B cell (primary cell): ENCODE measurements at places on chromosomes 7 and 10.

GRCh38 chr10:5710859-5711258 lies 26.2 kb downstream of the TASOR2 start:
- no peak for DNase-seq

DNA sequence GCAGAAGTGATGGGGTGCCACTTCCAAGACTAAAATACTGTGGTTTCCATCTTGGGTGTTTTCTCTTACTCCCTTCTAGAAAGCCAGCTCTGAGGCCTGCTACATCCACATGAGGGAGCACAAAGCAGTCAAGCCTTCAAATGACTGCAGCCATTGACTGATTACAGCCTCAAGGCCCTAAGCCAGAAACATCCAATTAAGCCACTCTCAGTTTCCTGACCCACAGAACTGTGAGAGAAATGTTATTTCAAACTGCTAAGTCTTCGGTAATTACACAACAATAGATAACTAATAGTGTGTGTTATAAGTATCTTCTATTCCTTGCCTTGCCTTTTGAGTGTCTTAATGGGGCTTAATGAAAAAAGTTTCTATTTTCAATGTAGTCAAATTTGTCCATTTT lies 24.8 kb downstream of the BRAF start:
- DNase-seq = no peak

DNA sequence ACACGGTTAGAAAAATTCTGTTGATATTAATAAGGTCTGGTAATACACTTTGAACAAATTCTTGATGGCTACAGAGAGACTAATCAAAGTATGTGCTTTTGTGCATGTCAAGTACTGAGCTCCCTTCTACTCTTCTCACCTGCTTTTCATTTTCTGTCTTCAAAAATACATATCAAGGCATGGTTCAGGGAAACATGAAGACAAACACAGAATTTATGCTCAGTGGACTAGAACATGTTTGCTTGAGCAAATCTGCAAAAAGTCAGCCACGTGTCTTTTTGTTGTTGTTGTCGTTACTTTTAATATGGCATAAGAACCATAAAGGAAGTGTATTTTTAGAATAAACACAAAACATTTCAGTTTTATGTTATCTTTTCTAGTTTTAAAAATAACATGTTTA lies 21.9 kb downstream of the CDK13 start:
- DNase-seq = peak; percentile 54

DNA sequence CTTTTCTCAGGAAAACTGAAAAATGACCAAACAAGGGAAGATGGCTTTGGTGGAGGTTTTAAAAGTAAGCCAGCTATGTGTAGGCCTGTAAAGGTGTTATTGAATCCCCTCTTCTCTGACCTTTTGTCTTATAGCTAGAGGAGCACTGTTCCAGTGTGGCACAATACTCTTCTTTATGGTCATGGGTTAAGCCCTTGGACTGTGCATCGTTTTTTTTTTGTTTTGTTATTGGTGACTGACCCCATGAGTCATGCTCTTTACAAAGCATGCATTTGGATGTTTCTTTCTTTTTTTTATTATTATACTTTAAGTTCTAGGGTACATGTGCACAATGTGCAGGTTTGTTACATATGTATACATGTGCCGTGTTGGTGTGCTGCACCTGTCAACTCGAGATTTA lies 19.6 kb upstream of the FAM25A start:
- no peak for DNase-seq

DNA sequence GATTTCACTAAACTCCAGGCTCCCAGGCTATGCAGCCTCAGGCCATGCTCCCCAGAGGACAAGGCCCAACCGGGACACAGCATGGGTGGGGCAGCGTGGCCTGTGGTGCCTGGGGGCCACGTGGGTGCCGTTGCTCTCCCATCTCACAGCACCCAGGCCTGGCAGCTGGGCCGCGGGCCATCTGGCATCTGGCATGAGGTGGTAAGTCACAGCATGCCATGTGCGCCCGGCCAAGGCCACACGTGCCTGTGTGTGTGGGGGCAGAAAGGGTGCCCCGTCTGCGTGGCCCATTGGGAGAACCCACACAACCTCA lies 204.1 kb downstream of the EBF3 start:
- no peak for DNase-seq

- DNase-seq = no peak
These were observed 13.6 kb upstream of the SLF2 start for GRCh38 chr10:100899171-100899570.

DNA sequence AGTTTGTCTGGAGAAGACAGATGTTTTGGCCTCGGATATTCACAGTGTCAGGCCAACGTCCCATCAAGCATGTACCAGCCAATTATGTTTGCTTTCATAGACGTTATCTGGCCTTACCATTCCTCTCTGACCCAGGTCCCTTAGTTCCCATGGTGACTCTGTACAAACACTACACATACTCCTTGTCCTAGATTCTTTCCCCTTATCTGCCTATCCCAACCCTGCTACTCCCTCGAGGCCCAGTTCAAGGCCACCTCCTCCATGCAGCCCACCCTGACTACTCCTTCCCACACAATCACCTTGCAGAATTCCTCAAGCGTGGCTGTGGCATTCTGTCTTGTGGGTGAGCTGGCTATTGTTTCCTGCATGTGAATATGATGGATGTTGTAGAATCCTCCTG lies 155.2 kb downstream of the PRKAG2 start:
- no peak for DNase-seq

DNA sequence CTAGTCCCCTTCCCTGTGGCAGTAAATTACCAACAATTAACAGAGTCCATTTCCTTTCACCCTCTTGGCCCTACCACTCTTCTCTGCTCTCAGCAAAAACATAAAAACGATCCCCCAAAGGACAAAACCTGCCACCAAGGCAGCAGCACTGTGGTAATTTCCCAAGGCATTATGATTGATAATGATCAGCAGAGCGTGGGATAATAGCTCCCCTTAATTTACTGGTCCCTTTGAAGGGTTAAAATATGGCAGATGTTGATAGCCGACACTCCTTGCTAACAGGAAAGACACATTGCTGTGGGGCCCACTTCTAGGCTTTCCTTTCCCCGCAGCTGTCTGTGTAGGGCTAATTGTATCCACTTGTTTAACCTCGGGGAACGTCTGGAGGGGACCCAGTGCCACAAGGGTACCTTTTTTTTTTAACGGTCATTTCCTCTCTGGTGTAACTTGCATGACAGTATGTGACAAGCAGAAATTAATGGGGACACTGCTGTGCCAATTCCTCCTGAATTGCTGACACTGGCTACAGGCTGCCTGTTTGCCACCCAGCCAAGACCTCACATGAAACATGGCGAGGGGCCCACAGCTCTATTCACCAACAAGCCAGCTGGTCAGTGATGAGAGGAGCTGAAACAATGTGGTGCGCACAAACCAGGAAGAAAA lies 81.3 kb downstream of the CDK6 start:
- no peak for DNase-seq

GRCh38 chr7:8015100-8015745 lies 46.6 kb downstream of the GLCCI1 start:
- no peak for DNase-seq

- no peak for DNase-seq
These were observed 12.7 kb upstream of the EFCAB10 start for GRCh38 chr7:105594034-105594433.

GRCh38 chr10:33263453-33263852 lies 71.0 kb downstream of the NRP1 start:
- no peak for DNase-seq

DNA sequence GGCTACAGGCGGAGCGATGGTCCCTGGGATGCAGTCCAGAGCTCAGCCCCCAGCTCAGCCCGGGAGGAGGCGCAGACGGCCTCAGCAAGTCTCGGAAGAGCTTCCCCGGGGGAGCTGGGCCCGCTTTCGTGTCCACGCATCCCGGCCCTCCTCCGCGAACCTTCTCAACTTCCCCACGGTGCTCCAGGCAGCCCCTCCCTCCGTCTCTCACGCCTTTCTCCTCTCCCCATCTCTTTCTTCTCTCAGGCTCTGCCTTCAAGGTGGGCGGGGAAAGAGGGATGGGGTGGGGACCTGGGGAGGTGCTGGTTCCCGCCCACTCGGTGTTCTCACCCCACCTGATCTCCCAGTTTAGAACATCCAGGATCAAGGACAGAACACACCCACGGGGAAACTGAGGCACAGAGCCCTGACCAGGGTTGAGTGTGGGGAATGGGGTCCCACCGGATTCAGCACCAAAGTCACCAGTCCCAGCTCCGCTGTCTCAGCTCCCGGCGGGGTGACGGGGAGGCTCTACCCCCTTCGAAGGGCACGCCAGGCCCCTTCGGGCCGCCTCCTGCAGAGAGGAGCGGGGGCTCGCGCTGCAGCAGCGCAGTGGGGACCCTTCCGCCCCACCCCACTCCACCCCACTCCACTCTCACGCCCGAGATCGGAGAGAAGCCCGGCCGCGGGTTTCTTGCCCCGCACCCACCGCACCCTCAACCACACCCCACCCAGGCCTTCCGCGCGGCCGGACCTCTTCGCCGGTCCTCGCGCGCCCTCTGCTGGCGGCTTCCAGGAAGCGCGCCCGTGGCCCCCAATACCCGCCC lies 18.2 kb downstream of the POLL start:
- DNase-seq = peak; percentile 89

GRCh38 chr10:60314069-60314940 lies 75.4 kb downstream of the ANK3 start:
- no peak for DNase-seq

GRCh38 chr10:63555330-63555729 lies 34.1 kb downstream of the REEP3 start:
- no peak for DNase-seq

GRCh38 chr10:10788761-10789160 lies 228.9 kb upstream of the CELF2 start:
- DNase-seq = no peak

DNA sequence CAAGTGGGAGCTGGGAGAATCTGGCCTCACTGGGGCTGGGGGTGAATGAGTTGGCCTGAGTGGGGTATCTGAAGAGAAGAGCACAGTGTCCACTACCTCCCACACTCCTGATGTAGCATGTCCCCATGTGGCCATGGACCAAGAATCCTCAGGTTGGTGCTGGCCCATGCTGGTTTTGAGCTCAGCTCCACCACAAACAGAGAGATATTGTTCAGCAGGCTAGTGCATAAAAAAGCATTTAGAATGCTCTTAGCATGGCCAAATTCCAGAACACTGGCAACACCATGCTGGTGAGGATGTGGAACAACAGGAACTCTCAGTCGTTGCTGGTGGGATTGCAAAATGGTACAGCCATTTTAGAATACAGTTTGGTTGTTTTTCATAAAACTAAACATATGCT lies 61.4 kb downstream of the FRMPD2 start:
- DNase-seq = no peak

- DNase-seq = no peak
These were observed 612.9 kb upstream of the KCND2 start for GRCh38 chr7:119660080-119660479.

GRCh38 chr7:69638674-69639073 lies 40.4 kb downstream of the AUTS2 start:
- DNase-seq = no peak

GRCh38 chr10:86350897-86351296 lies 15.7 kb downstream of the GRID1 start:
- DNase-seq = no peak

DNA sequence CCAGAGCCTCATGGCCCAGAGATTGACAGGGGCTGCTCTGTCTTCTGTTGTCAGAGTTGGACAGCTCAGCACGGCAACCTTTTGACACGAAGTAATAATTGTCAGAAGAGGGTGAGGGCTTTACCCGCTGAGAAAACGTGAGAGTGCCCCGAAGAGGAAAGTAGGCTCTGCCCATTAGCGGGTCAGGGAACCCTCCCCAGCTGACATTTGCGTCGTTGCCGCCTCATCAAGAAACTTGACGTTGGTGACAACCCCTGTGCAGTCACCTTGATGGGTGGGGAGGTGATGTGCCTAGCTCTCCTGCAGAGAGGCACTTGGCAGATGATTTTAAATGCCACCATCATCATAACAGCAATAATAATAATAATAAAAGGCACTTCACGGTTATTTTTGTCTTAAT lies 202.1 kb downstream of the USP6NL start:
- DNase-seq = no peak

DNA sequence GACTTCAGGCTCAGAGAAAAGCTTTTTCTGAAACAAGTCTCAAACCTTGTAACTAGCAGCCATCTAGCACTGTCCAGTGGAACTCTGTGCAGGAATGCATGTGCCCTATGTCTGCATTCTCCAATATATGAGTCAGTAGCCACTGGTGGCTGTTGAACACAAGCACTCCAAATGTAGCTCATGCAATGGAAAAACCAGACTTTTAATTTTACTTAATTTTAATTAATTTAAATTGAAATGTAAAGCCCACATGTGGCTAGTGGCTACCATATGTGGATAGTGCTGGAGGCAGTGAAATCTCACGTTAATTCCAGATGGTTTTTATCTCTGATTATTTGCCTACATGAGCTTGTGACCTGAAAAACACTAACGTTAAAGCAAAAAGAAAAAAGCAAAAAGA lies 225.1 kb downstream of the GATA3 start:
- DNase-seq = no peak

DNA sequence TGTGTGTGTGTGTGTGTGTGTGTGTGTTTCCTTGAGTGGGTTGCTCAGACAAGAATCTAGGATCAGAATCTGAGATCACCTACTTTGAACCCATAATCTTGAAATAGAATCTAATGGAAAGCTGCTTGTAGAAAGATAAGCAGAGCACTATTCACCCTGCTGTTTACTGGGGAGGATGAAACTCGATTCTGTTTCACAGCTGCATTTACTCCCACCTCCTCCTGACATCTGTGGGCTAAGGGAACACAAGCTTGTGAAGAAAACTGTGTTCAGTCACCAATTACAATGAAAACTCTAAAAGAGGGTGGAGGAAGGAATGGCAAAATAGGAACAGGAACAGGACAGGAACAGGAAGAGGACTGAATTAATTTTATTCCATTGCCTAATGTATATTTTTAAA lies 269.5 kb downstream of the TSPAN12 start:
- no peak for DNase-seq

- no peak for DNase-seq
These were observed 92.7 kb downstream of the LANCL2 start for GRCh38 chr7:55457801-55458200.

GRCh38 chr10:45249978-45250693 lies 65.3 kb downstream of the OR13A1 start:
- DNase-seq = peak; percentile 82

DNA sequence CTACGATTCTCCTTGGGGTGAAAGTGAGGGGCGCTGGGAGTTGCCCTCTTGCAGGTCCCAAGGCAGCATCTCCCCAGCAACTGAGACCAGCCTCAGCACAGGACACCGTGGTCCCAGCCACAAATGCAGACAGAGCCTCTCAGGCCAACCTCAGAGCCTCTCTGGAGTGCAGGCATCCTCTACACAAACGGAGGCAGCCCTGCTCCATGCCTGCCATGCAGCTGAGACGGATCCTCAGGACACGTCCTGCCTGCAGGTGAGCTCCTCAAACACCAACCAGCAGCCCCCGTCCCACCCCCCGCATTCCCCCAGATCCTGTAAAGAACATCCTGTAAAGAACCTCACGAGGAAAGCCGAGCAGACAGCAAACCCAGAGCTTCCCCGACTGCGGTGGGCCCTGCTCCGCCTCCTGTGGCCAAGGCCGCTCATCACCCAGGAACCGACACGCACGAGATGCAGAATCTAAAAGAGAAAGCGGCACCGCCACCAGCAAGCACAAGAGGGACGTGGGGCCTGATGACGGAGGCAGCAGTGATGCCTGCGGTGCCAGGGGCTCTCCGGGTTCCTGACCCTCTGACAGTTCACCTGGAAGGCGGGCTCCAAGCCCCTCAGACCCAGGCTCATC lies 186.9 kb downstream of the PTPRN2 start:
- DNase-seq = no peak

- no peak for DNase-seq
These were observed 35.8 kb upstream of the PLPP4 start for GRCh38 chr10:120421250-120421649.
